ENCODE measurements at places on chromosomes 5 and 9.

DNA sequence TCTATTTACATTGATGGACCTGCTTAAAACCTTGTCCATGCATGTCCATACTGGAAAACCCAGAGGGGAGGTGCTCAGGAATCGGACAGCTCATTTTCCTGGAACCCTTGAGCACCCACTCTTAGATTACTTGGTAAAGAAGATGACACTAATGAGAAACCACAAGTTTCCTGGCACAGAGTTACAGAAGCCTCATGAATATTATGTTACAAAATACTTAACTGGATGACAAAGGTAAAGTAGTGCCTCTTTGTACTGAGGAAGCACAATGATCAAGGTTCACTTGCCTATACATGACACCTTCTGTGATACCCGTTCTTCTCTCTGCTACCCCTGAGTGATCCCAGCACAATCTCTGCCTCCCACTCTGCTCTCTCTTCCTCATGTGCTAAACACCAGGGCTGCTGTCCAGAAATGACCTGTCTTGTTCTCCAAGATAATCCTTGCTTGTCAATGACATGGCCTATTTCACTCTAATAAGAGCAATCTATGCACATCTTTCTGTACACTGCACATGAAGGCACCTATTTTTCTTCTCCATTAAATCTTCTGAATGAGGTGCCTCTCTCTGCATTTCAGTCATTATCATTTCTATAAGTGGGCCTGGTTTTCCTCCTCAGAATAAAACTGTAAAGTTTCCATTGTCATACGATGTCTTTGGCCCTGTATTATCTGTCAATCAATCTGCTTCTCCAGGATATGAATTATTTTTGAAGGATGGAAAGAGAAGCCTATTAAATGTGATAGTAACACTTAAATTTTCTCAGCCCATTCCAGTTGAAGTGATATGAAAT is 684.0 kb upstream of the ACO1 start:
- DNase-seq: no peak

DNA sequence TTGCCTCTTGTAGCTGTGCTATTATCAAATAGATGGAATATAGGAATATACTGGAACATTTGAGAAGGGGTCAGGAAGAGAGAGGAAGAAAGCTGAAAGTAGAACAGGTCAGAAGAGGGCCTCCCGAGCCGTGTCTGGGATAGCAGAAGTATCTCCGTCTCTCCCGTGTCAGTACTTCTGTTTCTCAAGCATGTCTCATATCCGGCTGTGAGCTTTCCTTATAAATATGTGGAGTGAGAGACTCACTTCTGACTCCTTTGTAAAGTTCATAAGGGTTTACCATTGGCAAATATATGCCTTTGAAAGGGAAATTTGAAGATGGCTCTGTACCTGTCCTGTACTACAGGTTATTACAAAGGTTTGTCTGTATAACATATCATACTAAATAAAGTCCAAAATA is 50.3 kb downstream of the MOCS2 start:
- no peak for DNase-seq

DNA sequence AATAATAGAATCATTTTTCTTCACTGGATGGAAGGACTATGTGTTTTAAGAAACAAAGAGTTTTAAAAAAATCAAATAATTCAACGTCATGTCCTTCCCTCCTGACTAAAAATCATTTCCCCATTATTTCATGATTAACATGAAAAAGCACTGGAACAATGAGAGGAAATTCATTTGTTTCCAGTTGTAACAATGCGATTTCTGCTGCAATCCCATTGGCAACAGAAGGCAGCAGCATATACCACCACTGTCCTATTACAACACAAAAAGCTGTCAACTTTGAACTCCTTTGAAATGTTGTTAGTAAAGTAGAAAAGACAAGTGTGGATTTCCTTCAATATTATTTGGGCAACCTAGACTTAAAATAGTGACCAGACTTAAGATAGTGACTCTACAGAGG is 3.1 kb downstream of the C5orf63 start:
- no peak for DNase-seq

DNA sequence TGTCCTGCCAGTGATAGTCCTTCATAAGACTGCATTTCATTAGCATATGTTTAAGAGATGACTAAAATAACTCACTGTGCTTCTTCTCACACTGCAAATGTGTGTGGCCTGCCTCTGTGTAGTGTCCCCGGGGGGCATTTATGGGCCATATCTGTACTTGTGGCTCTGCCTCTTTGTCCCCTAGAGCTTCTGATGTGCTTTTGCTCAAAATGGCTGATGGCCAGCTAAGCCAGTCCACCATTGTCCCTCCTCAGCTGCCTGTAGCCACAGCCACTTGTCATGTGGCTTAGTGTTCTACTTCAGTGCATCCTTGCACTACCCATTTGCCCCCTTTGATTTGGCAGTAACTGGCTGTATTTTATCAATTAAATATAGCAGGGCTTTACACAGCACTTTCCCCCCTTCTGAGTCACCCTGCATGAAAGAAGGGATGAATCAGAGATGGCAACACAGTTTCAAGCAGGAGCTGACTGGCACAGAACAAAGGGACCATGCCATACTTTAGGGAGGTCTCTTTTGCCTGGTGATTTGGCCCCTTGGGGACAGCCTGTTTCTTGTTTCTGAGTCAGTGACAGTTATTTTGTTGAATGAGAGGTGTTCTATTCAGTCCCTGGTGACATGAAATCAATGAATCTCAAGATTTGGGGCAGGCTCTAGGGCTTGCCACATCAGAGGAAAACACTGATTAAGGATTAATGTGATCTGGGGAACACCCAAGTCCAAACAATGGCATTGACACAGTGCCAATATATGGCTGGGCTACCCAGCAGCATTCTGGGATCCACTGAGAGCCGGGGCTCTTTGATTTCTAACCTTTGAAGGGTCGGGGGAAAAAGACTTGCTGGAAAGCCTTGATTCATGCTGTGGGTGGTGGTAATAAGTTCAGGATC is 245.5 kb downstream of the SMARCA2 start:
- peak; percentile 23 for DNase-seq

GRCh38 chr9:93301911-93302541 is 118.1 kb downstream of the WNK2 start:
- no peak for DNase-seq

DNA sequence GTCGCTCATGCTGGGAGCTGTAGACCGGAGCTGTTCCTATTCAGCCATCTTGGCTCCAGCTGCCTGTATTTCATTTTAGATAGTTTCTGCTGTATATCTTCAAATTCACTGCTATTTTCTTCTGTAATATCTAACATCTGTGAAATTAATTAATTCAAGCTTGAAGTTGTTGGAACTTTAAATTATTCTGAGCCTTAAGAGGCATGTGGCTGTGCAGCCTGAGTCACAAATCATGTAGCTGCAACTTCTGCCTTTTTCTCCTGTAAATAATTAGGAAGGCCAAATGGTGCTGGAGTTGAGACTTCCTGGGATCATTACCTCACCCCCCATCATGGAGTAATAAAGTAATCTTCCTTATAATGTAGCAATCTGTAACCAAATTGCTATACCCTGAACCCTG is 183.3 kb upstream of the PCSK5 start:
- DNase-seq: no peak

DNA sequence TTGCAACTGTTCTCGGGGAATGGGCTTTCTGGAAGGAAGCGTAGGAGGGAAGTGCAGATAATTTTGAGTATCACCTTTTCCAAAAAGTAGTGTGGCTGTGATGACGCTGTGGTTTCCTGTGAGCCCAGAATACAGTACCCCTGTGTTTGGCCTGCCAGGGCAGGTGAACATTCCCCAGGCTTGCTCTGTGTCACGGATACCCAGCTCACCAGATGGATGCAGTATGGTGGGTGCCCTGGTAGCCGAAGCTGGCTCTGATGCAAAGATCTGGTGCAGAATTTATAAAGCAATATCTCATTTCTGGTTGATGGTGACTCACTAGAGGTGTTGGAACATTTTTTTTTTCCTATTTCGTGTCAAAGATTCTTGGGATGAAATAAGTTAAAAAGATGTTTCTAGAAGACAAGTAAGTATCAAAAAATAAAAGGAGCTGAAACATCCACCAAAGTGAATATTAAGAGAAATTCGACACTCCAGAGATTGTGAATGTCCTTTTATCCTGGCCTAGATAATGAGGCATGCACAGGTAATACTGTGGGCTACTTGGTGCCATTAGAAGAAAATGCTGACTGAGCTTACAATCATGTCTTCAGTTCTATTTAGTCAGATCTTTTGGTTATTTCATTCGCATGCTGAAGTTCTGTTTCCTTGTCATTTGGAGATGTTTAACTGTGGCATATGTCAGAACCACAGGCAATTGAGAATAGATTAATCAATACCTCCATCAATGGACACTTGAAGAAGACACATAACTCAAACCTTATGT is 200.1 kb downstream of the GADD45G start:
- DNase-seq: no peak

GRCh38 chr9:131284856-131285255 is 4.7 kb upstream of the PLPP7 start:
- no peak for DNase-seq

DNA sequence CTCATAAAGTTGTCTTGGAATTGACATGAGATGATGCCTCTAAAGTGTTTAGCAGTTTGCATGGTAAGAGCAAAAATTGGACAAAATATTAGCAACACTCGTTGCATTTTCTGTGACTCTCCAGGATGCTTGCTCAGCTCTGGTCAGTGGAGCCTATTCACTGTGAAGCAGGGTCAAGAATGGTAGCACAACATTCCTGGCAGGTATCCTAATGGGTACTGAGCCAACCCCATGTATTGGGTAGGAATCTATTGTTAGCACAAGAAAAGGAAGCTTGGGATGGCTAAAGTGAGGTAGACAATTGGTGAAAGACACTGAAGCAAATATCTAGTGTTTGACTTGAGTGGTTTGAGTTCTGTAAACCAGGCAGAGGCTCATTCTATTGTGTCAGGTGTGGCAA is 10.4 kb upstream of the ACTBL2 start:
- DNase-seq: no peak

DNA sequence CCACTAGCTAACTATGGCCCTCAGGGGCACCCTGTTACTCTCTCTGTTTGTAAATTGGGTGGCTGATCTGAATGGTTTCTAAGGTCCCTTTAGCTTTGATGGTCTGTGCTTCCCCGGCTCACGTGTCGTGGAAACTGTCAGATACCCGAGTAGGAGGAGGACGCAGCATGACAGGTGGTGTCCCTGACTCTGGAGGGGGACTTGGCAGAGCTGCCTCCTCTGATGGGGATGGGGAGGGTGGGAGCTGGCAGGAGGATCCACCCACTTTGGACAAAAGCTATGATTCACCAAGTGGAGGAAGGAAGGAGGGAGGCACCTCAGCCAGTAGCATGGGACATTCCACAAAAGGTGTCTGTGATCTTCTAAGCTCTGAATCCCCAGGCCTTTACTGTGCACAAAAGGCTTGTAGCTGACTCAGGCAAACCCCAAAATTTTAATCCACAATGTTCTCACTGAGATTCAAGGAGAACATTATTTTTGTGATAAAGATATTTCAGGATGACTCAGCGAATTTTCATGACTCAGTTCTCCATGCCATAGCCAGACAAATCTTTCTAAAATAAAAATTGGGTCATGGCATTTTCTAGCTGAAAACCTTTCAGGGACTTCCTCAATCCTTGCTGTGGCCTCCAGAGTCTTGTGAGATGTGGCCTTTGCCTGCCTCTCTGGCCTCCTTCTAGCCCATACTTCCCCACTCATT is 131.0 kb upstream of the BRINP1 start:
- no peak for DNase-seq

GRCh38 chr9:101618698-101619097 is 23.9 kb upstream of the PPP3R2 start:
- no peak for DNase-seq

DNA sequence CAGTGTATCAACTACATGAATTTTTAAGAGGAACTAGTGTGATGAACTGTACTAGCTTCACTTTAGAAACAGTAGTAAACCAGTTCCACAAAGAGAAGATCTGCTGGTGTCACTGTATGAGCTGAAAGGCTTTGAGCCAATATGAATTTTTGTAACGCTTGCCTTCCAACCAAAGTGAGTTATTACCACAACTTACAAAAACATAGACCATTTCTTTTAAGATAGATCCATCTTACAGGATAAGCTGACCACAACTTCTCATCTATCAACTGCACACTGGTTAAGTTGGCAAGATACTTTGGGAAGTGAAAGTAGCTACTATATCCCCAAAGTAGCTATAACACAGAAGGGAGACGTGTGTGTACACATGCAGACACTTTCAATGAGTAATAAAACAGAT is 849.6 kb upstream of the DMAC1 start:
- no peak for DNase-seq

GRCh38 chr5:180366326-180366725 is 13.2 kb upstream of the GFPT2 start:
- no peak for DNase-seq

- DNase-seq: no peak
These were observed 982.1 kb downstream of the DTWD2 start for GRCh38 chr5:118006219-118006618.

GRCh38 chr9:137107312-137107921 is 7.1 kb downstream of the DPP7 start:
- no peak for DNase-seq

- no peak for DNase-seq
These were observed 595.2 kb downstream of the RAB3C start for GRCh38 chr5:59178071-59178470.

DNA sequence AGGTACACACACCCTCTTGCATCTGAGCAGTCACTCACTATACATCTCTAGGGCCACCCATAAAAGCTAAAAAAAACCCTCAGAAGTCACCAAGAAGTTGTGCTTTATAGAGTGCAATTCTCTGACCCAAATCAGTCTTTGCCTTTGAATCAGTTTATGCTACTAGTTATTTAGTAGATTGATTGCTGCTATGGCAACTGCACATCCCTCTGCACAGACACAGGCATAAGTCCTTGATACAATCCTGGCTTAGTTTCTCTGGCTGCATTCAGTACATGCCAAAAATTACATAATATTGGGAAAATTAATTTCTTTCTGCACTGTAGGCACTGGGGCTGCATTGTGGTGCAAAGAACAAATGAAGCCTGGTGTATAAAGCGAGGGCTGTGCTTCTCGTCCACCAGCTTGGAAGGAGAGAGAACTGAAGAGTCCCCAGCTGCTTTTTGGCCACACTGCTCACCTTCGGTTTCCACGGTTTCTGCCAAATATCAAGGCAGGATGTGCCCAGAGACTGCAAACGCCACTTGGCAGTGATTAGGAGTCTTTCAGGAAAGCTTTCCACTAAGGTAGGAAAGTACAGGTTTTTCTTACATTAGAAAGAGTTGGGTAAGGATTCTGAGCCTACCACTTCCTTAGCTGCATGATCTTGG is 258.4 kb downstream of the ELAVL2 start:
- DNase-seq: no peak

- DNase-seq: no peak
These were observed 66.4 kb upstream of the FER start for GRCh38 chr5:108681079-108681921.

GRCh38 chr9:99108131-99108530 is 3.2 kb downstream of the TGFBR1 start:
- DNase-seq: no peak

GRCh38 chr9:123248630-123249029 is 19.8 kb downstream of the STRBP start:
- DNase-seq: peak; percentile 59

DNA sequence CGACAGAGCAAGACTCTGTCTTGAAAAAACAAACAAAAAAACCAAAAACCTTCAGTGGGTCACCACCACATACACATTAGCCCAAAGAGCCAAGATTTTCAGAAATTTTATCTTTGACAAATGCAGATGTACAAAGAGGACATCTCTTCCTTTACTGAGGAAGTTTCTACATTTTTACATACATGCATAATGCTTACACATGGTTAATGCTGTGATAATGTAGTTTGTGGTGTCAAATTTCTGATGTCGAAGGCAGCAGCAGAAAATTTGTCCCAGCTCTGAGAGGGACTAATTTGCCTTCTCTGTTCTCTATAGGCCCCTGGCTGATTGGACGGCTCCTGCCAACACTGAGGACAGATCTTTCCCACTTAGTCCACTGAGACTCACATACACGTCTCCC is 24.6 kb upstream of the C9orf40 start:
- DNase-seq: no peak

GRCh38 chr9:132457504-132458236 is 47.7 kb downstream of the CFAP77 start:
- DNase-seq: no peak
